NT2/D1 (cell line): ENCODE measurements at places on chromosomes 1 and 21.

GRCh38 chr1:228325267-228325666 lies 81.4 kb downstream of the TRIM11 start:
- no peak for DNase-seq

DNA sequence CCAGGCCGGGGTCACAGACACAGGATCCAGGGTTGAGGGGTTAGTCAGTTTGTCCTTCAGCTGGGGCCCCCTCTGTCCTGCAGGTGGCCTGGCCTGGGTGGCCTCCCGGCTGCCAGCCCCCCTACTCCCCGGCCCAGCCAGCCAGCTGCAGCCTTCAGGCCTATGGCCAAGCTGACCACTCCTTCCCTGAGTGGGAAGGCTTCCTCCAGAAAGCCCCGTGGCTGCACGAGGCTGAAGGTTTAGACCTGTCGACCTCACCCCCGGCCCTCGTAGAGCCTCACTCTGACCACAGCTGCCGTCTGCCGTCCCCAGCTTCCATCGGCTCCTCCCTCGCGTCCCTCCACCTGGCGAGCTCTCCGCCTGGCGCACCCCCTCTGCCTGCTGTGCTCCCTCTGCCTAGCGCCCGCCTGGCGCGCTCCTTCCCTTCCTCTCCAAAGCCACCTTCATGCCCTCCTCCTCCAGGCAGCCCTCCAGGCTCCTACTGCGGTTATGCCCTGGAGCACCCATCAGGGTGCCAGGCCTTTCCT lies 9.6 kb downstream of the TTLL10 start:
- DNase-seq, result no peak

GRCh38 chr1:9213956-9214355 lies 20.6 kb upstream of the H6PD start:
- no peak for DNase-seq

GRCh38 chr1:180522213-180522515 lies 19.8 kb upstream of the ACBD6 start:
- peak; percentile 44 for DNase-seq

DNA sequence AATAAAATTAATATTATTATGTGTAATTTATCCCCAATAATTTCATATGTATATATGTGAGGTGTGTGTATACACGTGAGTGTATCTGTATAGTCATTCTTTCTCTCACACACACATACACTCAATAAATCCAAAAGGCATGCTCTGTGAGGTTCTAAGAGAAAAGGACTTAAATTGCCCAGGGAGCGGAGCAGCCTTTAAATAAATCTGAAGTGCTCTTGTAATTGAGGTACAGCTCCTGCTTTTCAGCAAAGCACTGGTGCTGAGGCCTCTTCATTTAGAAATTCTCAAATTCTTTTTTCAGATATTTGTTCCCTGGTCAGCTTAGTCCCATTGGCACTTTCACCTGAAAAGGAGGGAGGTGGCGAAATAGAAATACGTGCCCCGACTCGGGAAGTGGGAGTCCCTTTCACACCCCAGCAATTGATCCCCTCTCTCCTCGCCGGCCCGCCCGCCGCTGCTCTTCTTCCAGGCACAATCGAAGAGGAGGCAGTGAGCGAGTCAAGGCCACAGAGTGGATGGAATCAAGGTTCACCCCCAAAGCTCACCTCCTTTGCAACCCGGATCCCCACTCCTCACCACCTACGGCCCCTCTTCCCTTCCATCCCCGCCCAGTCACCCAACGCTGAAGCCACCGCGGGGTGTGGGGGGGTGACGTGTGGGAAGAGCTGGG lies 944 bp downstream of the PLPPR5 start:
- no peak for DNase-seq

DNA sequence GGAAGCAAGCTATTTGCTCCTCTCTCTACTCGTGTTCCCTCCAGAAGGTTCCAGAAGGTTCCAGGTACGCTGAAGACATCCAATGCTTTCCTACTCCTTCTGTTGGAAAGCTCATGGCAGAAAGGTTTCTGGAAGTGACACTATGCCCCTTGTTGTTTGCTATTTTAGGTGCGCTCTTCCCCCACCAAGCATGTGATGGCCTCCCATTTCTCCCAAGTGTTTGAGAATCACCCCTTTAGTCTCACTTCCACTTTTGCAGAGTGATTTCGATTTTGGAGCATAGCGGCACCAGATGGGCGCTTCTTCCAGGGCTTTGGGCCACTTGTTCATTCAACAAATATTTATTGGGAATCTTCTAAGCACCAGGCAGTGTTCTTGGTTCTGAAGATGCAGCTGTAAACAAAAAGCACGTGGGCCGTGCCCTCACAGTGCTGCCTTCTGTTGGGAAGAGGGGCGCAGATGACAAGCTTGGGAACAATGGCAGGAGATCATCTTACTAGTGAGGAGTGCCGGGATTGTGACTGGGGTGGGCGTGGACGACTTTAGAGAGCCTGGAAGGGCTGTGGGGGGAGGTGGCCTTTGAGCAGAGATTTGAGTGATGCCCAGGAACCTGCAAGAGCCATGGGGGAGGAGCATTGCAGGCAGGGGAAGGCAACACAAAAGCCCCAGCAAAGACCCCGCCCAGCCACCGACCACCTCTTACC lies 43.0 kb upstream of the TARDBP start:
- peak; percentile 69 for DNase-seq

GRCh38 chr1:27863538-27863915 lies 8.8 kb upstream of the THEMIS2 start:
- no peak for DNase-seq

DNA sequence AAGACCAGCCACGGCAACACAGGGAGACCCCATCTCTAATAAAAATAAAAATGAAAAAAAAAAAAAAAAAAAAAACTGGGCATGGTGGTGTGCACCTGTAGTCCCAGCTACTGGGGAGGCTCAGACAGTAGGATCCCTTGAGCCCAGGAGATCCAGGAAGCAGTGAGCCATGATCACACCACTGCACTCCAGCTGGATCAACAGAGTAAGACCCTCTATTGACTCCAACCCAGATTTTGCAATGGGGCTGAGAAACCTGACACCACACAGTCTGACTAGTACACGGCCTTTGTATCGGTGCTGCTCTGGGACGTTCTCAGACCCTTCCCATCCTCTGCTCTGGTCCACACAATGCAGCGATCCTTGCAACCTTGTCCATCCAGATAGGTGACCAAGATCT lies 31.8 kb downstream of the SPATA21 start:
- no peak for DNase-seq

DNA sequence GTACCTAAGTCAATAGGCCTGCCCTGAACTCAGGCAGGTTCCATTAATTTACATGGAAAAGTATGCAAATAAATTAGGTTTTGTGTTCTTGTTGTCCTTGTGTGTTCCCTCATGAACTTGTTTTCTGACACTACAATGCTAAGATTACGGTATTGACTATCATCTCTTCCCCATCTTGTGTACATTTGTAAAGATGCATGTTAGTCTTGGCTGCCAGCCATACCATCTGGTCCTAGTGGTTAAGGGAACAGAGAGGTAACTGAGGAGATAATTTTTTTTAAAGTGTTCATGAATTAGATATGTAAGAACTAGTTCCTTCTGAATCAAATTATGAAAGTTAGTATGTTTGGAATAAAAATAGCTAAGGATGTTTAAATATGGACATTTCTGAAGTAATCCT lies 167.6 kb upstream of the ADAMTS5 start:
- no peak for DNase-seq

- no peak for DNase-seq
Measured at GRCh38 chr1:187839873-187840272, 1011.1 kb downstream of the PLA2G4A start.

DNA sequence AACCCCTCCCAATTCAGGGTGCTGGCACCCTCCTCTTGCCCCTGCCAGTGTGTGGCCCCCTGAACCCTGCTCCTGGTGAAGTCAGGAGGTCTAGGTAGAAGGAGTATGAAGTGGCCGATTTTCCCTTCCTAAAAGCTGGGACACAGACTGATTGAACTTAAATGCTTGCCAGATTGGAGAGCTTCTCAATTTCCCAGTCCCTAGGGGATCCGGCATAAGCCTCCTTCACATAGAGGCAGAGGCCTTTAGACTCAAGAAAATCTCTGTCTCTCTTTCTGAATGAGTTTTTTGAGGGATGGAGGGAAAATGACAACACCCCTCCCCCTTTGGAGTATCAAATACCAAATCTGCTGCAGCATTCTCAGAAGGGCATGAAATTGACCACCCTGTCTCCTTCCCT lies 51.5 kb downstream of the SYT2 start:
- no peak for DNase-seq

DNA sequence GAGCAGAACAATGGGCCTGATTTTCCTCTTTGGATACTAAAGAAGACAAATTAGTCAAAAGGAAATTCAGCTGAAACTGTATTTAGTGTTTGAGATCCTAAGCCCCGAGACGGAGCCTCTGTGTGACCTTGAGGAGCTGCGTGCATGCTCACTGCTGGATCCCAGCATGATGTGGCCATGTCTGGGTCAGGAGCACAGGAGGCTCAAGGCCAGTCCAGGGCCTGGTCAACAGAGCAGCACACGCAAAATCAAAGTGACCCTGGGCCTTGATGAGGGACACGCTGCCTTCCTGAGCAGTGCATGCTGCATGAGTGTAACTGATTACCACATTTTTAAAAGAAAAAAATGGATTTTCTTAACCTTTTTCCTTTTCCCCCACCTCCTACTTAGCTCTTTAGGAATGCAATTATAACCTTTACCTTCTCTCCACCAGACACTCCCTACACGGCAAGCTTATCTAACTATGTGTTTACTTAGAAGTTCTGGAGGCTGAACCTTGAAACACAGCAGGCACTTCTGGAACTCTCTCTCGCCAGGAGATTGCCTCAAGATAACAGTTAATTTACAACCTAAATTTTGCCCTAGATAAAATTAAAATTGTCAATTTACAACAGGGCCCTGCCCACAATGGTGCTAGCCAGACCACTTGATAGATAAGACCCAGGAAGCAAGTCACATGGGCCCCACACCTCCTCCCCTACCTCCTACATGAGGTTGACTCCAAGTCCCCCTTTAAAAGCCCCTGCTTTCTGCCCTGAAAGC lies 144.6 kb downstream of the LRIG2 start:
- no peak for DNase-seq

DNA sequence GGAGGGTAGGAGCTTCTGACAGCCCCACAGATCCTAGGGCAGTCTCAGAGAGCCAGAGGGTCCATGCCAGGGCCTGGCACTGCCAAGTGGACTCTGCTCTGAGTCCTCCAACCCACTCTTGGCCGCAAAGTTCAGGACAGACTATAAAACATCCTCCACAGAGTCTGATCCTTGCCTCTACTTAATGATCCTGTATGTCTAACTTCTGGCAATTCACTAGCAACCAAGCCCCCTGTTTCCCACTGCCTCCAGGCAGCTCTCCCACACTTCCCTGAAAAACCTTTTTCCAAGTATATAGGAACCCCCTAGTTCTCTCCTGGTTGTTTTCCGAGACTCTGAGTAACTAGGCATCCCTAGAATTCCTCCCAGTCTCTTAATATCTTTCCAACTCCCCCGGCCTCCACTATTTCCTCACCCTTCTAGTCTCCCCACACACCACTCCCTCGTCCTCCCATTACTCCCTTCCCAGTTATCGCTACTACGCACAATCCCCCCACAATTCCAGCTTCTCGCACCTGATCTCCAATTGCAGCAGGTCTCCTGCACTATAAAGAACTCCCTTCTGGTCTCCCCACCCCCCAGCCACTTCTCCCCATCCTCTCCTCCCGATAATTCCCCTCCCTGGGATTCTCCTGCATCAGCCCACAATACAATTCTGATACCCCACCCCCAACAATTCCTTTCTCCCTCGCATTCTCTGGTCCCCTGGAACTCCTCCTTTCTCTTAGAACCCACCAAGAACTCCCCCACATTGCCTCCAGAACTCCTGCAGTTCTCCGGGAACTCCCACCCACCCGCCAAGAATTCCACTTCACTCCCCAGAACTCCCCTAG lies 574 bp downstream of the IGSF9 start:
- no peak for DNase-seq

DNA sequence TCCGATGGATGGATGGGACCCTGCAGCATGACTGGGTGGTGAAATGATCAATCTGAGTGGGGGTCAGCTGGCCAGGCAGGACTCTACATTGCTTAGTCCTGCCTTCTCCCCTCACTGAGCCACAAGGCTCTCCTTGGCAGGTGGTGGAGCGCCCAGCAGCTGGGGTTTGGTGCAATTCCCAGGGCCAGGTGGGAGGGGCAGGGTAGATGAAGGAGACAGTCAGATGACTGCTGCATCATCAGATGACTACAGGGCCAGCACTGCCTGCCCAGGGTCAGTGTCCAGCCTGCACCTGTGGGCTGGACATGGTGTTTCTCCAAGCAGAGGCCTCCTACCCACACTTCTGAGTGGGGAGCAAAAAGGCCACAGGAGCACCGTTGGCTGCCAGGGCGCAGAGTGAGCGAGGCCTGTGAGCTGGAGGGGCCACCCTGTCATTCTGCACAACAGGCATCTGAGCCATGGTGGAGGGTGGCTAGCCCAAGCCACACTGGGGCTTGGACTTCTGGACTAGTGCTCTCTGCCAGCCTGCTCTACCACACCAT lies 103.9 kb upstream of the EDN2 start:
- no peak for DNase-seq

DNA sequence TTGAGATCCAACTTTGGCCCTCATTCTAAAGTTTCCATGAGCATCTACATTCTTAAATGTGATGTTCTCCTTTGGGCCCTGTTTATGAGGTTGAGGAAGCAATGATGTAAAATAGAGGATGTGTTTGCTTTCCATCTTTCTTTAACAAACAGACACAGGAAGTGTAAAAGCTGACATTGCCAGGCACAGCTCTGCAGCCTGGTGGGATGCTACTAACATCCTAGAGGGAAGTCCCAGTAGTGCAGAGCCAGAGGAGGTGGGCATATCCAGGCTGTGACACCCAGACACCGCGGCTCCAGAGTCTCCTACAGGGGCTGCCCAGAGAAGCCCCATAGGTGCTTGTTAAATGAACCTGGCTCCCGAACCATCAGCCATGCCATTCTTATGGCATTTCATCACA lies 16.2 kb downstream of the OLFML2B start:
- no peak for DNase-seq

GRCh38 chr1:16324456-16324890 lies 27.8 kb downstream of the FBXO42 start:
- no peak for DNase-seq

- peak; percentile 91 for DNase-seq
Measured at GRCh38 chr1:147084273-147085096, 87.8 kb downstream of the PRKAB2 start.

DNA sequence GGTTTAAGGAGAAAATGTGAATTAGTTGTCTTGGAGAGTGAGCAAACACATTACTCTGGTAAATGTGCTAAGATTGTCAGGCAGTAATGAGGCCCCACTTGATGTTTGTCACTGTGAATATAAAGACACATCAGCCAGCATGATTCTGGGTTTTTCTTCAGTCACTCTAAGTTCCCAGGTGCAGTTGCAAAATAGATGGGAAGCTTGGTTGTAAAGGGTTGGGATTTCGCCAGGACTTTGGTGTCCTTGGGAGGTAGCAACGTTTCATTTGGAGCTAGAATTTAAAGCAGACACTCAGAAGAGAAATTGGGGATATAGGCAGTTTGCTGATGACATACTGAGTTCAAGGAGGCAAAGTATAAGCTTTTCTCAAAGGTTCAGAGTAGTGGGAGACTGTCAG lies 154.3 kb downstream of the MAST2 start:
- DNase-seq, result no peak
